ENCODE measurements at places on chromosomes 7 and 10.

DNA sequence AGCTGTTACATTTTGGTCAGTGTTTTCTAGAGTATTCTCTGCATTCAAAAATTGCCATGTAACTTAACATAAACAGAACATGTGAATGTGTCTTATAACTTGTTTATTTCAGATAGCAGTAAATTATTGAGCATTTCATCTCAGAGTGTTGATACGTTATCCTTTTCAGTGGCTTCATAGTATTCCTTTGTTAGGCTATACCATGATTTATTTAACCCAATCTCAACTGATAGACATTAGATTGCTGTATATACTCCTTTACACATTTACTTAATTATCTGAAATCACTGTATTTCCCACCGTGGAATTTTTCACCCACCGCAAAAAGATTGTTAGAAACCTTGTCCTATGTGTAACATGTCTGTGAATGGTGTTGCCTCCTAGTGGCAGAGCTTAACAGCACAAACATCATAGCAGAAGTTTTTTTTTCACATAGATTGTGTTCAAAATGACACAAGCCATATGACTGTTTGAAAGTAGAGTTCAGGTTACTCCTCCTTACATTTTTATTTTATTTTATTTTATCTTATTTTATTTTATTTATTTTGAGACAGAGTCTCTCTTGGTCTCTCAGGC, 21.4 kb downstream of the SLF2 start:
- no peak for DNase-seq

DNA sequence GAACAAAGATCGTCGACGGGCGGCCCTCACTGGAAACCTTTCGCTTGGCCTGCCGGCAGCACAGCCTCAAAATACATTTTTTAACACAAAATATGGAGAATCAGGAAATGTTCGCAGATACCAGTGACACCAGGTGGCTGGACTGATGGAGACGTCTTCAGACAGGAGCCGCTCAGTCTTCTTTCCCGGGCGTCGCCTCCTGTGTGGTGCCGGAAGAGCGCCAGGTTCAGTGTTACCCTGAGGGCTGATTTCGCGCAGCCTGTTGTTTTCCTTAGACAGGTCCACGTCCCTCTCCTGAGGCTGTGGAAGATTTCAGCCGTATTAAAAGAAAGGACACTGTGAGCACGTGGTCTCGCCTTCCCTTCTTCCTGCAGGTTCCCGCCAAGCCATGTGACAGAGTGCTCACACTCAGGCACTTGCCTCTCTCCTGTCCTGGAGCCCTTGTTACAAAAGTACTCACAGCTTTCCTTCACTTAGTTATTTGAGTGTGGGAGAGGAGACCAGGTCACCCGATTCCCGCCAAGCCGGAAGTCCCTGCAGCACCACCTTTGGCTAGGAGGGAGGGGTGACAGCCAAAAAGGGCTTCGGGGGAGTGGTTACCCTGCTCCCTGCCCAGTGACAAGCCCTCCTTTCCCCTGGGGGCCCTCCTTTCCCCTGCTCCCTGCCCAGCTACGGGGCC, 21.7 kb upstream of the PWWP2B start:
- DNase-seq = no peak

DNA sequence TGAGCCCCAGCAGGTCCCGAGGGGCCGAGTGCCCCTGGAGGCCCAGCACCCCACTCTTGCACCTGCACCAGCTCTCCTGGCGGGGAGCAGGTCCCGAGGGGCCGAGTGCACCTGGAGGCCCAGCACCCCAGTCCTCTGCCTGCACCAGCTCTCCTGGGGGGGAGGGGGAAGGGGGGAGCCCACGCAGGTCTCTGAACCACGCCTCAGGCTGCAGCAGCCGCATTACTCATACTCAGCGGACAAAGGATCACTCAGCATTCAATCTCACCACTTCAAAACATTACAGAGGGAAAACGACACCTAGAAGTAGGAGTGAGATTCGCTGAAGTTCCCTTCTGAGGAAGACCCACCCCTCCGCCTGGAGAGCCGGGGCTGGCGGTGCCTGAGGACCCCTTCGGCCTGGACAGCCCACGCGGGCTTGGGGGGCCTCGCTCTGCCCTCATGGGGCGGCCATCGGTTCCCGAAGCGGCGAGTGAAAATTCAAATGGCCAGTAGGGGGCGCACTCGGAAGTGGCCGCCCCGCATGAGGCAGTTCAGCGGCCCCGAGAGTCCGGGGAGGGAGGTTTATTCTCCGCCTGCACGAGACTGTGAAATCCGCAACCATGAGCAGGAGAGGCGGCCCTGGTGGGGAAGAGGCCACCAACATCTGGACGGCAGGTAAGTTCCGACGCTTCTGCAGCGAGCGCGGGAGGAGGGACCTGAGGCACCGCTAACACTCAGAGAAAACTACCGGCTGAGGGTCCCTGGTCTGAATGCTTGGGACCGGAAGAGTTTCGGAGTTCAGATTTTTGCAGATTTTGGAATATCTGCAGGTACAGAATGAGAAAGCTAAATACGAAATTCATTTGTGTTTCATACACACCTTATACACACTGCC, 1.1 kb upstream of the GPER1 start:
- DNase-seq = peak; percentile 28

GRCh38 chr10:35572583-35572982, 32.6 kb upstream of the GJD4 start:
- no peak for DNase-seq

GRCh38 chr7:54201501-54201900, 340.7 kb upstream of the VSTM2A start:
- no peak for DNase-seq

DNA sequence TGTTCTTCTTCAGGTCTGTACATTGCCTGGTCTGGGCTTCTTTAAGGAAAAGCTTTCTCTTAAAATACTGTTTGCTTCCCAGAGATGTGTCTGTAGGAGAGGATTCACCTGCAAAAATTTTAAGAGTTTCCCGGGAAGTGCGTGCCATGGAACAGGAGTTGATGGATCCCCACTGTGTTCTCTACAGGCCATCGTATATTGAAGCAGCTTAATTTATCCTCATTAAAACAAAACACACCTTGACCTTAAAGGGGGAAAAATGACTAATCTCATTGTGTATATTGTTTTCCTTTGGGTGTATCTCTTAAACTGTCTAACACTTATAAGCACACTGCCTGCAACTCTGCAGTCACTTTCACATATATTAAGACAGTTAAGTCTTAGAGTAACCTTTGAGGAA, 111.4 kb downstream of the ST7 start:
- DNase-seq = no peak

DNA sequence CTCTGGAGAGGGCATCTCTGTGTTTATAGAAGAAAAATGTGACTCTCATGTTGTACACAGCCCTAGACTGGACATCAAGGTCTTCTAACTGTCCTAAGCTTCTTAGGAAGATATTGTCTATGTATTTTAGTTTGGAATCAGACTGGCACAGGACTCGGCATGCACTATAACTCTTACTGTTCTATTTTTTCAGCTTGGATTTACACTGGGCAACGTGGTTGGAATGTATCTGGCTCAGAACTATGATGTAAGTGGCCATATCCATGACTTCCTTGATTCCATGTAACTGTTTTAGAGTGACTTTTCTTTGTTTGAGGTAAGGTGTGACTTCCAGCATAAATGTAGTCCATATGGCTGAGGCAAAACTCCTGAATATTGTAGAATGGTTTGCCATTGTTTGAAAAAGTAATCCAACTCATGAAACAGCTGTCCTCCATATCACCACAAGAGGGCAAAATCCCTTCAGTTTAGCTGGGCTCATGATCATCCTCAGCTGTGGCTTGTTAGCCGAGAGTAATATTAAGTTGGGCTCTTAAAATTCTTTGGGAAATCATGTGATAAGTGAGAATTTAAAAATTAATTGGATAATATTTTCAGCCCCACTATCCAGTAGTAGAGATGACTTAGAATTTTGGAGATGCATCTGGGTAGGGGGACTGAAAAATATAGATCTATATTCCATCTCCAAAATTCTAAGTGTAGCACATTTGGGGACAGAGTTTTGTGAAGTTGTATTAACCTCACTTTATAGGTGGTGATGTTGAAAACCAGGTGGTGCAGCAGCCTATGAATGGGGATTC, 10.4 kb downstream of the STMP1 start:
- DNase-seq = no peak

DNA sequence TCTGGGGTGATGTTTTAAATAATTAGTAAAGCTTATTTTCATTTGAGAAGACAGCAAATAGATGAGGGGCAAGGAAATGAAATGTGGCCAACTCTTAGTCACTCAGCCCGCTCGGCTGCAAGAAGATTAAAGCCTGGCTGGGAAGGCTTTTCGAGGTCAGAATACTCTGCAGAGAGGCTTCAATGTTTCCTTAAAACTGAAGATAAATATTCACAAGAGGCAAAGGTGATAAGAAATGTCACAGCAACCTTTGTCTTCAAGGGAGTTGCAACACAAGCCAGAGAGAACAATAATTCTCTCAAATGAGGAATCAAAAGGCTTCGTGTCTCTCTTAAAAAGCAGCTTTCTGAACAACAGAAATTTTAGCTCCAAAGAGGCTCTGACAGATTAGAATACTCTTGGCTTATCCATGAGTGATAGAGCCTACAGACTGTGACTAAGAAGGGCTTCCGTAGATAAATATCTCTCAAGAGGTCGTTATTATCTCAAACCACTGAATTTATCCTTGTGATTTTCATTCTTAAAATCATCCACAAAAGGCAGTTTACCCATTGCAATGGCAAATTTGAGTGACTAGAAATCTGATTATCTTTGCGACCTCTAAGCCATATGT, 92.5 kb downstream of the KLF6 start:
- no peak for DNase-seq

DNA sequence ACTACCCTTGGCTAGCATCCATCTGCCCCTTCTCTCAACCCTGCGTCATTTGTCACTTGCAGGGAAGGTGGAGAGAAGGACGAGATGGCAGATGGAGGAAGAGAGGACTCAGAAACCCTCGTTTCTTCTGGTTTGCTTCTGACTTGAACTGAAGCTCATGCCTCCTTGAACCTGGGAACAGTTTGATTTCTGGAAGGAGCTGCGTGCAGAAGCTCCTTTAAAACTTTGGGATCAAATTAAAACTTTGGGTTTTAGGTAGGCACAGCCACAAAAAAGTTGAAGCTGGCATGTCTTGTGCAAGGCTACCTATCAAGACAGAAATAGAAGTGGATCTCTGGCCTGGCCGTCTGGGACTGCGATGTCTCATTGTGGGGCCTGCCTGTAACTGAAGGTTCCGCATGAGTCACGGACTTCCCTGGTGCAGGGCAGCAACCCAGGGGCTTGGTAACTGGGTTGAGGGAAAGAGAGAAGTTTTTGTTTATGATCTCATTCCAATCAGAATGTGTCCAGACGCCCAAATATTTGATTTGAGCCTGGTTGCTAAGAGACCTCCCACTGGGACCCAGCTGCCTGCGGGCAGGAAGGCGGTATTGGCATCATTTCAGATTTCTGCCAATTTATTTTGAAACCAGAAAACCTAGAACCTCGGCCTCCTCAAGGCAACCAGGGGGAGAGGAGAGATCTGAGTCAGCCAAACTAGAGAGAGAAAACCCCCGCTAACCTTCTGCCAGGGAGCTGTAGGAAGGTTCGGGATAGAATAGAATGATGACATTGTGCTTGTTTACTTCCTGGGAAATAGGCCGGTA, 15.8 kb upstream of the CAMK1D start:
- DNase-seq = peak; percentile 78

GRCh38 chr10:107554333-107554732, 389.8 kb upstream of the SORCS1 start:
- no peak for DNase-seq

DNA sequence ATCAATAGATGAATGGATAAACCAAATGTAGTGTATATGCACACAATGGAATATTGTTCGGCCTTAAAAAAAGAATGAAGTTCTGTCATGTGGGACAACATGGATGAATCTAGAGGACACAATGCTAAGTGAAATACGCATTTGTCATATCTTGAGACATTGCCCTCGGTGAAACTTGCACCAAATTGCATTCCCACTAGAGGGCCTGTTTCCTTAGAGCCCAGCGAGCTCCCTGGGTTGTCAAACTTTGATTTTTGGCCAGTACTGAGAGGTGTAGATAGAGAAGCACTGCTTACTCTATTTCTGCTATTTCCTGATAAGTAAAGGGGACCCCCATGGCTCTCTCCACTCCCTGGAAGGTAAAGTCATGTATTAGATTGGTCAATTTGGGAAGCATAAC, 157.1 kb downstream of the GPAM start:
- no peak for DNase-seq

DNA sequence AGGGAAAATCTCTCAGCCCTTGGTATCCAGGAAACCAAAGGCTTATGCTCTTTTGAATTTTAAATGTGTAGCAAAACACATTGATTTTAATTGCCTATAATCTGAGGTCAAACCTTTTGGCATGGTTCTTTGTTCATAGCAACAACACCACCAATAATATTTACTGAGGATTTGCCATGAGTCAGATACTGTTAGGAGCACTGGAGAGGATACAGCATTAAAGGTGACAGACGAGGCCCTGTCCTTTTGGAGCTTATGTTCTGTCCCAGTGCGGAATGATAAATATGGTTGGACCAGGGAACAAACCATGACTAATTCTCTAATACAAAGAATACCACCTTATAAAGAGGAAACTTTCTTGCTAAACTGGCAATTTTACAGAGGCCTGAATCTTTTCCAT, 176.6 kb downstream of the CTNNA3 start:
- no peak for DNase-seq

GRCh38 chr7:107482571-107482970, 12.7 kb downstream of the GPR22 start:
- DNase-seq = no peak

DNA sequence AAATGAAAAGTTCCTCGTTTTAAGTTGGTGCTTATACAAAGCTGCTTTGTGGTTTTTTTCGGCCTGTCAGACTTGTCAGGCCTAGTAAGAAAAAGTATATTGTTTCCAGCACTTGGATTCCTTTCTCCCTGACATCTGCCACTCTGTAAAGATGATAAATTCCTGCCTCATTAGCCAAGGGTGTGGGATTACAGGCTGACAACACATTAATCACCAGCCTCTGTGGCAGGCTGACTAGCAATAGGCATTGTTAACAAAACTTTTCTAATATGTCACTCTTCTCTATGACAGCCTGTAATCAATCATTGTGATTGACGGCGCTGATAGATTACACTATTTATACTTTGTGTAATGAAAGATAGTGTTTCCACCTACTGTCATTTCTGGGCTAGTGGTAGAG, 682.5 kb downstream of the LRMDA start:
- no peak for DNase-seq

- DNase-seq = no peak
Observed at GRCh38 chr7:30177965-30178364, 43.2 kb downstream of the MTURN start.

DNA sequence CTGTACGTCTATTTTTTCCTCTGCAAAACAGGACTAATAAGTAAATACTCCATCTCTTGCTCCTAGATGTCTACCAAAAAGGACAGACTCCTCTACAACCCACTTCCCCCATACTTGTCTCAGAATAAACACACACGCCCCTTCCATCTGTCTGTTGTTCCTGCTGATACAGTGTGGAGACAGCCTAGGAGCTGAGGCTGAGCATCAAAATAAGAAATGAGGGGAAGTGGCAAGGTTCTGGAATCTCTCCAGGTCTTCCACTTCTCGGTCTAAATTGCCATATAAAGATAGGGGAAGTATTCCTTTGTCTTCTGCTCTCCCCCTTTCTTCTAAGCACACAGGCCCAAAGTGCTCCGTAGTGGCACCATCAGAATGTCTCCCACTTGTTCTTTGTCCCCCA, 30.8 kb upstream of the VSIR start:
- DNase-seq = no peak

GRCh38 chr10:117819304-117819703, 227.4 kb downstream of the RAB11FIP2 start:
- DNase-seq = no peak

GRCh38 chr7:108015740-108016139, 12.8 kb upstream of the LAMB1 start:
- DNase-seq = no peak
